ENCODE measurements at places on chromosomes 5 and 9. TPM values are rescaled to one million over a fixed set of nuclear protein-coding genes. Genes with fewer than 3 reads are reported as not detected.

DNA sequence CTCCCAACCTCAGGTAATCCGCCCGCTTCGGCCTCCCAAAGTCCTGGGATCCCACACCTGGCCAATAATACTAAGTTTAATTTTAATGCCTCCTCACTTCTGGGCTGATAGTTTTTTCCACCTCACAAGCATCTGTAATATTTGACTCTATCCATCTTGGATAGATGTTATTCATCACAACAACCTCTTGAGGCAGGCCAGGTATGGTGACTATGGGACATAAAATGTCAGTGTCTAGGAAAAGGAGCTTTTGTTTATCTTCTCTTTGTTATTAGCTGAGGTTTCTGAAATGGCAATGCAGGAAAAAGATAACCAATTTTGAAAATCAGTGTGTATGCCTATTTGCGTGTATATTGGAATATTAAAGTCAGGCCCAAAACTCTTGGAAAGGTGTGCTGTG, 1.2 kb upstream of the CCDC69 start:
- no peak for DNase-seq
- peaks cover 32% of the 10 kb centered on the region for H3K4me1 ChIP-seq
- H3K36me3 ChIP-seq, result peaks cover 5% of the 10 kb centered on the region

DNA sequence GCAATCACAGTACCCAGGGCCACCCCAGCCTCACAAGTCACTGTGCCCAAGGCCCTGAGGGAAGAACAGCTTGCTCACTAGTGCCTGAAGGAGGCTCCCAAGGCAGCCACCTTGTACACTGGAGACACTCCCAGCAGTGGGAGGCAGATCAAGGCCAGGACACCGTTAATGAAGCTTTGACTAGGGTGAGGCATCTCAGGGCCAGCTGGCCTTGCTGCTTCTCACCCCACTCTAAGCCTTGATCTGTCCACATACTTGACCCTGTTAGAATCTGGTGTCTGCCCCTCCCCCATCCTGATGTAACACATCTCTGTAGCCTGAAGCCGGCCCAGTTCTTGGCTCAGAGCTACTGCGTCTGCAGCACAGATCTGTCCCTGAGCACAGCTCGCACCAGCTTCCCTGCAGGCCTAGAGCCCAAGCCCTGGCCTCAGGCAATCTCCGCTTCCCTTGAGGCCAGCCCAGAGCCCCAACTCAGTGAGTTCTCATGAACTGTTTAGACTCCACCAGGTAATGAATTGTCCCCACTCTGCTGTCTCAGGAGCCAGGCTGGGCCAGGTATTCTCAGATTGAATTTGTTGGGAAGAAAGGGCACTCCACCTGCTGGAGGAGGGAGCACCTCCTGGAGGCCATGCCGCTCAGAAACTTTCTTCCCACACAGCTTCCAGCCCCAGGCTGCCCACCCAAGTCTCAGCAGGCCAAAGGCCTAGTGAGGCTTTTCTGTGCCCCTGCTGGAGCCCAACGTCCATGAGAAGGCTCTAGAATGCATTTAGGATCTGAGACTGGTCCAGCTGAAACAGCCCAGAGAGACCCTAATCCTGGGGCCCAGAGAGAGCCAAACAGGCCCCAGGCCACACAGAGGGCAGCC, 13.4 kb upstream of the JADE2 start:
- no peaks in the 10 kb centered on the region for H3K27me3 ChIP-seq
- peak overlapping the region; percentile 34 for H3K27ac ChIP-seq
- no peaks in the 10 kb centered on the region for H3K36me3 ChIP-seq
- peaks cover 10% of the 10 kb centered on the region for H3K4me1 ChIP-seq
- no peak overlapping the region for H3K4me3 ChIP-seq
- DNase-seq, result no peak

Gene TAF1L
- total RNA-seq, result 0.05 TPM

Gene PCDHGA8
- total RNA-seq, result 0.22 TPM

Gene PITX1
- total RNA-seq, result not detected
